Activated CD4-positive, alpha-beta T cell treated with anti-CD3 and anti-CD28 coated beads for 1 hour (primary cell): ENCODE measurements at places on chromosomes 11 and 22.

DNA sequence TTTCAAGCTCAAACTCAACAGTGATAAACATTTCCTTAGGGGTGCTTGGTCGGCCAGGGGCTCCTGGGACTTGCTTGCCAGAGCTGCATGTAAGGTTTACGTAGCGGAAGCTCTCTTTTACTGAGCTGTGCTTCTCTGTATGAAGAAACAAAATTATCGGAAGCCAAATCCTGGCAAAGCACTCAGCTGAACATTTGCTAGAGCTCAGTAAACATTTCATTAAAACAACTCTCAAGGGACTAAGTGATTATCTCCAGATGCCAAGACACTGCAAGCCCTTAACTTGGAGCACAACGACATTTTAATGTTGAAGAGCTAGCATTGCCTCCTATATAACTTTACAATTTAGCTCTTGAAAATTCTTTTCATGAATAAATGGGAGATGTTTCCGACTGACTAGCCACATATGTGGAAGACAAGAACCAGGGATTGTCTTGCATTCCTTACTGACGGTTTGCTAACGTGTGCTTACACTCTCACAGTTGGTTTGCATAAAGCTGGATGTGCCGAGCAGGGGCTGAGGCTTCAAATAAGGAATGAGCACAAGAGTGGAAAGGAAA is 43.4 kb downstream of the SCUBE2 start:
- no peak for DNase-seq

- no peak for DNase-seq
Observed at GRCh38 chr11:69209421-69210309, 53.9 kb downstream of the SMIM38 start.

DNA sequence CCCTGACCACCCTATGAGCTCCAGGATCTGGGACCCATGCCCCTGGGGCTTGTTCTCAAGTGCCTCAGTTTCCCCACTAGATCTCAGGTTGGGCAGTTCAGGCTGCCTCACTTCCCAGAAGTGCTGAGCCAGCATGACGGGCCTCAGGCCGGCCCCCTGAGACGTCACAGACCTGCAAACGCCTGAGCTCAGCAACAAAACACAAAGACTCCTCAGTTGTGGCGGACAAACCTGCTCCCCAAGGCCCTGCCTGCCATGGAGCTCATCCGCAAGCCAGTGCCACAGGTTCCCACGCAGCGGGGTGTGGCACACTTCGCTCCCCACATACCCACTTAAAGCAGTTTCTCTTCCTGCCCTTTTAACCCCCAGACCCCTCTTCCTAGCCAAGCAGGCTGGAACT is 45.2 kb downstream of the NECTIN1 start:
- DNase-seq = no peak

DNA sequence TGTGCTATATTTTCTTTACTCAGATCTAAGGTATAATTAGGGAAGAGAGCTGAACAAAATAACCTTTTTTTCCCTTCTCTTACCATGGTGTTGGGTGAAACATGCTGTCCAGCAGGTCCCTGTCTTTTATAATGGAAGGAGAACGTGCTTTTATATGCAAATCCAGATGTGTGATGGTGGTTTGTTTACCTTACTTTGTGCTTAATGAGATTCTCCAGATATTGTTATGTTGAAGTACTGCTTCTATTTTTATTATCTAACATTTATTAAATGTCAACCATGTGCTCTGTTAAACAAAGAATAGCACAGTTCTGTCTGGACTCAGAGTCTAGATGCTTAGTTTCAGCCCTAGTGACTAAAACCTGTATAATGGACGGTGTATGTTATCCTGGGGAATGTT is 10.1 kb upstream of the GRIK4 start:
- DNase-seq = no peak

- no peak for DNase-seq
Observed at GRCh38 chr11:110077346-110077745, 15.8 kb upstream of the ZC3H12C start.

DNA sequence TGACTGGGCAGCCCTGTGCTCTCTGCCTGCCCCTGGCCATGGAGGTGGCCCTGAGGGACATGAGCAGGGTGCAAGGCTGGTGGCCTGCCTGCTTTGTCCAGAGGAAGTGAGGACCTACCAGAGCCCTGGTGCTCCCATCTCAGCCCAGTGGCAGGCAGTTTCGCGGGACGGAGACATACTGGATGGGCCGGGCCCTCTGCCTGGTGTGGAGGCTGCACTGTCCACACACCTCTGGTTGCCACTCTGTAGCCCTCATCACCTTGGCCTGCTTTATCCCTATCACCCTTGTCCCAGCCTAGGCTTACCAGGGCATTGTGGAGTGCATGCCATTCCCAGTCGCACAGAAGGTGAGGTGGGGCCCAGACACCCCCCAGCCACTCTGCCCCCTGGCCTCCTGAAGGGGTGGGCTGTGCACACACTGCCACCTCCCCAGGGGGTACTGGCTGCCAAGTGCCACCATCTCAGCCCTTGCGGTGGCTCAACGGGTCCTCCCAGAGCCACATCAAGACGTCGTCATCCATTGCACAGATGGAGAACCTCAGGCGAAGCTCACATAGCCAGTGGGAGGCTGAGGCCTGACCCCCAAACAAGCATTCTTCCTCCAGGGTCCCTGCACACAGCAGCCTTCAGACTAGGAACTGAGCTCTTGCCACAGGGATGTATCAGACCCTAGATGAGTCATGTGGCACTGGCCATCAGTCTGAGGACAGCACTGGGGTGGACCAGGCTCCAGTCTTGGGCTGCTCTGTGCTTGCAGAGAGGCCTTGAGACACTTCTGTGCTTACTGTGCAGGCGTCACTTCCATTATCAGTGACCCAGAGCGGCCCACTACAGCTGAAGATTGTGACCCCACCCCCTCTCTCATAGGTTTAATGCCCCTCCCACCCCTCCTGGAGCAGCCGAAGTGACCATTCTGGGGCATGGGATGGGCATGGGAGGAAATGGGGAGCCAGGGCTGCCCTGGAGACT is 176.1 kb downstream of the IGLL1 start:
- DNase-seq = no peak

DNA sequence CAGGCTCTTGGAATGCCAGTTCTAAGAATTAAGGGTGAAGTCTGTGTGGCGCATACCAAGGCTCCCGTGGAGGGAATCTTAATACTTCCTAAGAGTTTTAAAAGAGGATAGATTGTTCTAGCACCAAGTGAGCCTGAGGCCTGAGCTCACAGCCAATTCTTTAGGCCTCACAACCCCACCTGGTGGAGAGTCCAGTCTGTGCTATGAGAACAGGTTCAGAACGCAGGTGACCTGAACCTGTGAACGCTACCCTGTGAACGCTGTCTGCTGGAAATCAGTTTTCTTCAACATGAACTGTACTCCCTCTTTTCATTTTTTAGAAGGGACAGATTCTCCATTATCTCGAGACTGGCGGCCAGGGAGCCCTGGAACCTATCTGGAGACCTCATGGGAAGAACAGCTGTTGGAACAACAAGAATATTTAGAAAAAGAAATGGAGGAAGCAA is 43.2 kb upstream of the DLAT start:
- DNase-seq = peak; percentile 32

DNA sequence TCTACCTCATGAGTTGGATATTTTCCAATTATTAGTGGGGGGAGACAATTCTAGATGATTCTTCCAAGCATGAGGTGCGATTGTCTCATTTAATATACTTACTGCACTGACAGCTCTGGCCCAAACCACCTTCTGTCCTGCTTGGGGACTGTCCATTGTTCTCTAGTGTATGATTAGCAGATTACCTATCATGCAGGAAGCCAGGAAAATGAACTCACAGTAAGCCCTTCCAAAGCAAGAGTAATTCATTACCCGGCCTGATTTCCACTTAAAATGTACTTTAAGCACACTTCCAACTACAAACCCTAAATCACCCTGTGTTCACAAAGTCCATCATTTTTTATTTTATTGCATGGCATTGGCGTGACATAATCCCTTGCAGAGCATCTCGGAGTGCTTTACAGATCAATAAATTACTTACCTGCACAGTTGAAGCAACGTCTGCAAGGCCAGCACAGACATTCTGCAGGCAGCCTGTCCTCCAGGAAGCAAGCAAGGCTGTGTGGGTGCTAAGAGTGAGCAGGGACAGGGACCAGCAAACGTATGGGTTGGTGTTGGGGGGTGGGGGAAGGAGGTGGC is 838.2 kb downstream of the NTM start:
- DNase-seq = no peak

GRCh38 chr11:70292863-70293262 is 22.4 kb downstream of the PPFIA1 start:
- DNase-seq = no peak

GRCh38 chr11:94088906-94089305 is 39.7 kb upstream of the PANX1 start:
- no peak for DNase-seq

- DNase-seq = no peak
Observed at GRCh38 chr22:32216911-32217310, 12.0 kb upstream of the RFPL2 start.

- DNase-seq = no peak
Observed at GRCh38 chr11:72333661-72334060, 89.7 kb upstream of the PHOX2A start.

GRCh38 chr11:27116684-27117083 is 76.1 kb downstream of the BBOX1 start:
- DNase-seq = no peak

- DNase-seq = no peak
Observed at GRCh38 chr11:73306069-73306841, 1.8 kb upstream of the ARHGEF17 start.

GRCh38 chr11:69054397-69055211 is 5.9 kb downstream of the TPCN2 start:
- no peak for DNase-seq

- peak; percentile 87 for DNase-seq
Observed at GRCh38 chr11:96342961-96343711, at the start of gene MAML2. Gene MAML2, minus strand, starts transcription at chr11:96343195. Its CDS starts 1,300 bp downstream, at chr11:96341895.

DNA sequence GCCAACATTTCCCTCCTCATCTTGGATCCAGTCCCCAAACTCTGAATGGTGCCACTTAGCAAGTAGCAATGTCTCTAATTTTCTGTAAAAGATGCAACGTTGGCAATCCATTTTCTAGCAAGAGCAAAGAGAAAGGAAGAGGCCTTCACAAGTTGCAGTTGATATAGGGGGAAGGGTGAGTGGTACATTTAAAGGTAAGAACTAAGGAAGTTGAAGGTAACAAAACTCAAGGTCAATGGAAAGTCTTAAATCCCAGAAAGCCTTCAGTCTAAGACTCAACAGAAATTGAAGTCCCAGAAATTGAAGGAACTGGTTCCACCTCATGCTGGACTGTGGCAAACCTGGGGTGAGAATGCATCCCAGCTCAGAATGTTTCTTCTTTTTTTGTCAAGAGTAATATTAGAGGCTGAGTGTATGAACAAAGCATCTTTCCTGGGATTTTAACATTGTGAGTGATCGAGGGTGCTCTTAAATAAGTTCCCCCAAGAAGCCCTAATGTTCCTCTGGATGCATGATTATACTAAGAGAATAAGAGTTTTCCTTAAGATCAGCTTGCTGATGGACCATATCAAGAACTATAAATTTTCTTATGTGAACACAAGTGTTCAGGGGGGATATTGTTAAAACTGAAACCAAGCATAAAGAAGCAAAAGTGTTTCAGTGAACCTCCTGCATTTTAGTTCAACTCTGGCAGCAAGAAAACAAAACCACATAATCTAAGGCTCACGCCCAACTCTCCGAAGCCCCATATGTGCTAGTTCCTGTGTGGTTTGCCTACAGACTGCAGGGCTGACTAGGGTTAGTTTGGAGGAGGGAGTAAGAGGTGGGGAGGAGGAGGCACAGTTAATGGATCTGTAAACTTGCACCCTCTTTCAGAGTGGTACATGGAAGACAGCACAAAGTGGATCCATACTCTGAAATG is at the start of gene GRAP2:
TSS of gene GRAP2 (plus strand) at position 779 of the 922 bp plus-strand sequence. CDS start 46,023 bp downstream, outside the sequence.
- DNase-seq = peak; percentile 43

DNA sequence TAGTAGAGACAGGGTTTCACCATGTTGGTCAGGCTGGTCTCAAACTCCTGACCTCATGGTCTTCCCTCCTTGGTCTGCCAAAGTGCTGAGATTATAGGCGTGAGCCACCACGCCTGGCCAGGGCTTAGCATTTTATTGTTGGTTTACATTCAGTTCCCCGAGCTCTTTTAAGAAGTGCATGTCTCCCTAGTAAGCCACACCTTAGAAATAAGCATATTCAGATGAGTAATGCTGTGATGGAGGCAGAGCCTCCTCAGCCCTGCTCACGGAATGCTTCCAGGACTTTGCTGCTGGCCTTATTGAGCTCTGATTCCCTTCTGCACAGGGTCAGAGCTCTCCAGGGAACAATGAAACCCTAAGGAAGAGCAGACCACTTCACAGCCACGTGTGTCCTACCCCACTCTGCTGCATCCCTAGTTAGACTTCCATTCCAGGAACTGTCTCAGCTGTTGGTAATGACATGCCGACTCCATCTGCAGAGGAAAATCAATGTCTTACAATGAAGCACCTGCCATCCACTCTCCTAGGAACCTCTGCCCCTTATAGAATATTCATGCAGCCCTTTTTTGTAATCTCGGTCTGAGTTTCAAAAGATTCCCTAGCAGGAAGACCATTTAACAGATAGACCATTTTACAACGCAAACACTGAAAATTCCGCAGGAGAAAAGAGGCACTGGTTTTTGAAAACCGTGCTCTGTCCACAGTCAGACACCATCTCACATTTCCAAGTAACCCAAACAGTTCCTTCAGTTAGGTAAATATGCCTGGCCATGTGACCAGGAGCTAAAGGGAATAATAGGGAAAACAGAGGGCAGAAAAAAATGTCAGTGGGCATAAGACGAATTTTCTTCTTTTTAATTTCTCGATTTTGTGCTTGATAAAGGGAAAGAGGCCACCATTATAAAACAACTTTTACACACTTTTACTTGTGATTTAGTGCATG is 1.7 kb upstream of the JAM3 start:
- no peak for DNase-seq

DNA sequence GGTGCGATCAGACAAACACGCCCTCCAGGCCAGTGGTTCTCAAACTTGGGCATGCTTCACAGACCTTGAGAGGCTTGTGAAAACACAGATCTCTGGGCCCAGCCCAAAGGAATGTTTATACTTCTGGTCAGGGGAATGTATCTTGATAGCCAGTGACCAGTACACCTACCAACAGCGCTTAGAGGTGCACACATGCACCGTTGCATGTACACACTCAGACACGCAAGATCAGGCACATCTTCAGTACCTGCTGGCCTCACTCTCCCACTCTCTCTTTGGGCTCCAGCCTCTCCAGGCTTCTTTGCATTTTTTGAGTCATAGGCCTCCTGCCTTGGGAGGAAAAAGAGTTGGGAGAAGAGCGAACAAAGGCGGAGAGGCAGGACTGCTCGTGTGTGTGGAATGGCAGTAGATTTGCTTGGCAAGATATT is 11.7 kb upstream of the FXYD6 start:
- no peak for DNase-seq

DNA sequence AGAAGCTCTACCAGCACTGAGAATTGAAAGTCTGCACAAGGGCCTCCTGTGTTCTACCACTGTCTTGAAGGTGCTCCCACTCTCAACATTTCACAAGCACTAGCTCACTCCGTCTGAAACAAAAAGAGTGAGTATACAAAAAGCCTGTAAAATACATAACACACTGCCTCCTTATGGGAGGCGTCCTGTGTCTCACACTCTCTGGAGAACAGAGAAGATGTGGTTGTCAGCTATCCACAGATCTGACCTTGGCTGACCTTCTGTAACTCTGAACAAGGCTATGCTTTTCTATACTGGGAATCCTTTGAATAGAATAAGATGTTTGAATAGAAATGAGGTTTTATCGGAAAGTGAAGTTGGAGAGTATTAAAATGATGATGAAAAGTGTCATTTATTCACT is 171.3 kb upstream of the TMEM45B start:
- no peak for DNase-seq
